ENCODE measurements at places on chromosomes 1 and 21.

GRCh38 chr1:191643060-191643459, 515.2 kb upstream of the RGS18 start:
- no peak for DNase-seq

GRCh38 chr1:86201311-86201710, 44.7 kb upstream of the COL24A1 start:
- DNase-seq: no peak

GRCh38 chr1:4512636-4513035, 141.8 kb upstream of the AJAP1 start:
- DNase-seq: no peak

GRCh38 chr1:182795563-182796228, 6.1 kb downstream of the NPL start:
- DNase-seq: no peak

GRCh38 chr1:239987103-239987745, 104.5 kb upstream of the FMN2 start:
- peak; percentile 17 for DNase-seq

- no peak for DNase-seq
These were observed 103.2 kb downstream of the DMRTB1 start for GRCh38 chr1:53562291-53562980.

DNA sequence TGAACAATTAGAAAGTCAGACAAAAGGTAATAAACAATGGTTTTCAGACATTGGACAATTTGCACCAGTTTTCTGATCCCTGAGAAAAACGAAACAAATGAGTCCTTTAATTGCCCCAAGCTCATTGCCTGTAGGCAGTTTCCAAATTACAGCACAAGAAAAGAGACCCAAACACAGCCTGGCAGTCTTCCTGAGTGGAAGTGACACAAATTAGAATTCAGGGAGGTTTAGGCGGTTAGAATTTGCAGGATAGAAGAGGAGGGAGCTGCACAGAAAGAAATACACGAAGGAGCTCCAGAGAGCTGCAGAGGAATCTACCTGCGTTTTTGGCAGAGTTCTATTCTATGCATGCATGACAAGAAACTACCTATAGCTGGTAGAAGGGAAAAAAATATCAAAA, 115.7 kb downstream of the PIGK start:
- DNase-seq: no peak

- DNase-seq: no peak
These were observed 14.6 kb downstream of the RIPK4 start for GRCh38 chr21:41752231-41752681.

- no peak for DNase-seq
These were observed 85.6 kb upstream of the WNT4 start for GRCh38 chr1:22228505-22228911.

GRCh38 chr1:51600529-51600928, 16.4 kb upstream of the OSBPL9 start:
- no peak for DNase-seq

GRCh38 chr1:229396585-229397206, 37.2 kb downstream of the ACTA1 start:
- DNase-seq: no peak

DNA sequence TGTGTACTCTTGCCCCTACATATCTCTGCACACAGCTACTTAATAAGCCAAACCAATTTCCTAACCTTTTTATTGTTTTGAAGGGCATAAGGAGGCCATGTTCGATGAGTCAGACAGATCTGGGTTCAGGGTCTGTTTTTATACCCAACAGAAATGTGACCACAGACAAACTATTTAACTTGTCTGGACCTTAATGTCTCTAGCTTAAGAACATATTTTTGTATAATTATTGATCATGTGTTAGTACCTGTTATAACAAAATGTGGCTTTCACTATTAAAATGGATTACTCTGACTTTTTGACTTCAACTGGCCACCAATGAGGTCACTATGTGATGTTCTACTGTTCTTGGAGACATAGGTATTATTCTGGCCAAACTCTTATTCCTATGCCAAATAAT, 507.8 kb upstream of the USP24 start:
- no peak for DNase-seq

All from non-pigmented ciliary epithelial cell (primary cell).